ENCODE measurements at places on chromosomes 11 and 22.
A peak's percentile ranks its signal among the peaks of the same experiment; 100 is the strongest.

- DNase-seq: peak; percentile 40
These were observed 2.4 kb upstream of the LGALS1 start for GRCh38 chr22:37672920-37673455.

DNA sequence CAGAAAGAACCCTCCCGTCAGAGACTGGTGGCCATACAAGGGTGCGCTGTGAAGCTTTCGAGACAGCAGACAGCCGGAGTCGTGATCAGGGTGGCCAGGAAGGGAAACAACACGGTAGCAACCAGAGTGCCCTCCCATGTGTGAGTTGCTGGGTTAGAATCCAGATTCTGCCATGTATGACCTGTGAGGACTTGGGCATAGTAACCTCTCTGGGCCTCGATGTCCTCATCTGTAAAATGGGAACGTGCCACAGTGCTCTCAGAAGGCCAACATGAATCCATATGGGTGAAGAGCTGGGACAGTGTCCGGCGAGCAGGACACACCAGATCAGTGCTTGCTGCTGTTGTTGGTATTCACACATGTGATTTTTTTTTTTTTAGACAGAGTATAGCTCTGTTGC, 7.6 kb upstream of the FGF3 start:
- no peak for DNase-seq

DNA sequence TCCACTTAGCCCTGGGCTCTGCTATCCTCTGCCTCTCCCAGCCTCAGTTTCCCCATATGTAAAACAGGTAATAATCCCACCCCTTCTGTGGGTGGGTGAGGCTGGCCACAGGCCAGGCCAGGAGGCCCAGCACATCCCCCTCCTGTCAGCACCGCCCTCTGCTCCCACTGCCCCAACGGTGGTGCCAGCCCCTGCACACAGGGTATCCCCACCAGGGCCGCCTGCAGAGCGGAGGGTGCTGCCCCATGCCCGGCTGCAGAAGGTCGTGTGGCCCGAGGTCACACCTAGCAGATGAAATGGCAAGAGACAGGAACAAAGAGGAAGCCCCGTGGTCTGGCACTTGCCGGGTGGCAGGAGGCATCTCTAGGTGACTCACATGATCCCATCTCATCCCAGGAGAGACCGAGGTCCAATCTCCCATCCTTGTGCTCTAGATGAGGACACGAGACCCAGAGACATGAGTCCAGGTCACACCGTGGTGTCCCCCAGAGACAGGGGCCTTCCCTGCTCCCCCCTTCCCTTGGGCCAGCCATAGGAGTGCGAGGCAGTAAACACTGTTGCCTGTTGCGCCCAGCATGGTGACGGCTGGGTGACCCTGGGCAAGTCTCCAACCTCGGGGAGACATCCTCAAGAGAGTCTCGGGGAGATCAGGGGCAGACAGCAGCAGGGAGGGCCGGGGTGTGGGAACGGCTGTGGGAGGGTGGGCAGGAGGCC, 27.2 kb upstream of the PPARA start:
- no peak for DNase-seq

- no peak for DNase-seq
These were observed 38.0 kb downstream of the JHY start for GRCh38 chr11:122920579-122920978.

DNA sequence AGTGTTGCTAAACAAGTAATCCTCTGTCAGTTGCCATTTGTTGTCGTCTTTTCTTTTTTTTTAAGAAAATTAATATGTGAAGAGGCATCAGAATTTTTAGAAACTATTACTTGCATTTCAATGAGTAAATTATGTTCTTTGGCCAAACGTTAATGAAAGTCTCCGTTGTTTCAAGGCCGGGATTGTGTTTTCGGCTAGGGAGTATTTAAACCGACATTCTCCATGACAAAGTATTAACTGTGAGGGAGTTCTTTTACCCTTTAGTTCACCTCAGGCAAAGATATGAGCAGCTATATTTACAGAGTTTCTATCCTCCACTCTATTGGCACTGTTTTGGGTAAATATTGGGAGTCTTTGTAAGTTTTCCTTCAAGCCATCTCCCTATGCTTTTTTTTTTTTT, 668.9 kb downstream of the METTL15 start:
- DNase-seq: no peak

GRCh38 chr11:99277281-99277680, 256.5 kb downstream of the CNTN5 start:
- no peak for DNase-seq

- DNase-seq: peak; percentile 23
These were observed 21.6 kb upstream of the C11orf96 start for GRCh38 chr11:43920598-43921419.

- DNase-seq: peak; percentile 26
These were observed 681 bp upstream of the ARHGEF12 start for GRCh38 chr11:120335556-120335907.

- DNase-seq: no peak
These were observed 48.9 kb downstream of the APOL1 start for GRCh38 chr22:36301851-36302250.

DNA sequence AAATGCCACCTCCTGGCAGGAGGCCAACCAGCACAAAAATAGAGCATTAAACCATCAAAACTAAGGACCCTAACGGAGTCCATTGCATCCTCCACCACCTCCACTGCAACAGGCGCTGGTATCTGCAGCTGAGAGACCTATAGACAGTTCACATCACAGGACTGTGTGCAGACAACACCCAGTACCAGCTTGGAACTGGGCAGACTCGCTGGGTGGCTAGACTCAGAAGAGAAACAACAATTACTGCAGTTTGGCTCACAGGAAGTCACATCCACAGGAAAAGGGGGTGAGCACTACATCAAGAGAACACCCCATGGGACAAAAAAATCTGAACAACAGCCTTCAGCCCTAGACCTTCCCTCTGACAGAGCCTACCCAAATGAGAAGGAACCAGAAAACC, 11.6 kb upstream of the TMEM45B start:
- DNase-seq: no peak

DNA sequence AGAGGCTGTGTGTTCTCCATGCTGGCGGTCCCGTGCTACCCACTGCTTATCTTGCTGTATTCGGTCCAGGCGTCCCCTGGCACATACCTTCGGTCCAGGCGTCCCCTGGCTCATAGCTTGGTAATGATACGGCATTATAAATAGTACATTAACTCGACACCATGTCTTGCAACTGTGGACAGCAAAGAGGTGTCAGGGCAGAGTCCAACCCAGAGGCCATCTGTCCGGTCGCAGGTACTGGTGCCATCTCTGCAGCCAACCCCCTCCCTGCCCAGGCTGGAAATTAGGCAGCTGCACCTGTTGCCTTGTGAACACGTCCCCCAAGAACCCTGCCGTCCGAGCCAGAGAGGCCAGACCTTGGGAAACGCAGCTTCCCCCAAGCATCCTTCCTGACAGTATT, 634.3 kb downstream of the BRD1 start:
- DNase-seq: no peak

Measured in activated CD4-positive, alpha-beta T cell treated with anti-CD3 and anti-CD28 coated beads for 48 hours (primary cell).